Colonic mucosa (tissue), 4 donors: ENCODE measurements at places on chromosomes 13 and 19.

DNA sequence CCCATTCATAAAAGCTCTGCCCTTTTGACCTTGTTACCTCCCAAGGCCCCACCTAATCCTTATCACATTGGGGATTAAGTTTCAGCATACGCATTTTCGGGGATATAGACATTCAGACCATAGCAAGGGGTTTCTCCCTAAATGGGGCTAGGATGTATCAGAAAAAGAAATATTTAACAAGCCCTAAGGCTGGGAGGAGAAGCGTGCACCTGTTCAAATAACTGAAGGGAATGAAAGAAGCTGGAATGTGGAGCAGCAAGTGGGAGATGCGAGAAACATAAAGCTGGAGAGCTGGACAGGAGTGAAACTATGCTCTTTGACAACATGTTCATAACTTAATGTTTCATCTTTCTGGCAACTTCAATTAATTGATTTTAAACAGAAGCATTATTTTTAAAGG lies 811.8 kb upstream of the GPC6 start:
- no peaks in the 10 kb centered on the region for H3K36me3 ChIP-seq
- no peak overlapping the region for H3K4me3 ChIP-seq
- no peaks in the 10 kb centered on the region for H3K4me1 ChIP-seq
- H3K27me3 ChIP-seq, result no peaks in the 10 kb centered on the region
- DNase-seq, result no peak

DNA sequence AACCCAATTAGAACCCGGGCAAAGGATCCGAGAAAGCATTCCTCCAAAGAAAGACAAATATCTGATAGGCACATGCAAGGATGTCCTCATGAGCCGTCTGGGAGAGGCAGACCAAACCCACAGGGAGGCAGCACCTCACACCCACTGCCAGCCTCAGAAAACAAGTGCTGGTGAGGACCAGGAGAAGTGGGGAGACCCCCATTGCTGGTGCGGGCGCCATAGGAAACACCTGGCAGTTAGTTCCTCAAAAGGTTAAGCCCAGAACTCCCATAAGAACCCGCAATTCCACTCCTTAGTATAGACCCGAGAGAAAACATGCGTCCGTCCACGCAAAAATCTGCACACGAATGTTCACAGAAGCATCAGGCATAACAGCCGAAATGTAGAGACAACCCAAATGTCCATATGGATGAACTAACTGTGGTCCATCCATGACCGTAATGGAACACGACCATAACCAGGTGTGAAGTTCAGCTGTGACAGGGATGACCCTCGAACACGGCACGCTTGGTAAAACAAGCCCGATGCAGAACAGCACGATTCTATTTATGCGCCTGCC lies 7.9 kb downstream of the ZNF787 start:
- no peak overlapping the region for H3K4me3 ChIP-seq
- H3K27me3 ChIP-seq, result no peaks in the 10 kb centered on the region
- no peak overlapping the region for H3K27ac ChIP-seq
- peaks cover 44% of the 10 kb centered on the region for H3K4me1 ChIP-seq

GRCh38 chr19:56594446-56594782 lies 688 bp upstream of the ZNF71 start:
- H3K4me3 ChIP-seq, result no peak overlapping the region
- no peak for DNase-seq
- H3K4me1 ChIP-seq, result no peaks in the 10 kb centered on the region
- H3K36me3 ChIP-seq, result no peaks in the 10 kb centered on the region

GRCh38 chr13:78742659-78743058 lies 83.7 kb upstream of the OBI1 start:
- H3K4me1 ChIP-seq, result no peaks in the 10 kb centered on the region
- H3K27me3 ChIP-seq, result no peaks in the 10 kb centered on the region
- H3K36me3 ChIP-seq, result no peaks in the 10 kb centered on the region
- H3K4me3 ChIP-seq, result no peak overlapping the region

DNA sequence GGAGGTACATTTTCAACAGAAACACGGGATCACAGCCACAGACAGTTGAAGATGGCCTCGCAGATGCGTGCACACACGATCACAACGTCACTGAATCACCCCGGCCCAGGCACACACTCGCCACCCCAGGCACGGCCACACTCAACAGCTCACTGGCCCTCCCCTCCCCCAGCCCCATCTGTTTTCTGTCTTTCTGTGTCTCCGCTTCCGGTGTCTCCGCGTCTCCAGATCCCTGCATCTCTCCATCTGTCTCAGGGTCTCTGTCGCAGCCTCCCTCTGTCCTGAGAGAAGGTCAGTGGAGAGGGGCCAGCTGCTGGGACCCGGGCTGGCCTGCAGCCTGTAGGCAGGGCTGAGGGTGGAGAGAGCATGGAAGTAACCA lies 3.8 kb upstream of the ATP1A3 start:
- no peak overlapping the region for H3K27ac ChIP-seq
- no peak overlapping the region for H3K4me3 ChIP-seq
- DNase-seq, result no peak
- H3K27me3 ChIP-seq, result peaks cover 43% of the 10 kb centered on the region

GRCh38 chr19:3266792-3267514 lies 42.5 kb downstream of the CELF5 start:
- no peak overlapping the region for H3K4me3 ChIP-seq
- no peaks in the 10 kb centered on the region for H3K36me3 ChIP-seq
- no peak overlapping the region for H3K27ac ChIP-seq
- peaks cover 13% of the 10 kb centered on the region for H3K27me3 ChIP-seq

- no peak overlapping the region for H3K27ac ChIP-seq
- no peaks in the 10 kb centered on the region for H3K36me3 ChIP-seq
- H3K4me1 ChIP-seq, result no peaks in the 10 kb centered on the region
- no peak overlapping the region for H3K4me3 ChIP-seq
- H3K27me3 ChIP-seq, result no peaks in the 10 kb centered on the region
These were observed 22.0 kb downstream of the USPL1 start for GRCh38 chr13:30639671-30640070.

GRCh38 chr13:59690857-59691500 lies 472.7 kb downstream of the DIAPH3 start:
- no peak for DNase-seq
- no peak overlapping the region for H3K4me3 ChIP-seq
- H3K27ac ChIP-seq, result no peak overlapping the region
- no peaks in the 10 kb centered on the region for H3K4me1 ChIP-seq
- H3K36me3 ChIP-seq, result no peaks in the 10 kb centered on the region

GRCh38 chr19:39416152-39417120 lies 4.0 kb downstream of the PLEKHG2 start:
- no peak overlapping the region for H3K27ac ChIP-seq
- H3K36me3 ChIP-seq, result no peaks in the 10 kb centered on the region
- no peak overlapping the region for H3K4me3 ChIP-seq
- H3K27me3 ChIP-seq, result peaks cover 15% of the 10 kb centered on the region

DNA sequence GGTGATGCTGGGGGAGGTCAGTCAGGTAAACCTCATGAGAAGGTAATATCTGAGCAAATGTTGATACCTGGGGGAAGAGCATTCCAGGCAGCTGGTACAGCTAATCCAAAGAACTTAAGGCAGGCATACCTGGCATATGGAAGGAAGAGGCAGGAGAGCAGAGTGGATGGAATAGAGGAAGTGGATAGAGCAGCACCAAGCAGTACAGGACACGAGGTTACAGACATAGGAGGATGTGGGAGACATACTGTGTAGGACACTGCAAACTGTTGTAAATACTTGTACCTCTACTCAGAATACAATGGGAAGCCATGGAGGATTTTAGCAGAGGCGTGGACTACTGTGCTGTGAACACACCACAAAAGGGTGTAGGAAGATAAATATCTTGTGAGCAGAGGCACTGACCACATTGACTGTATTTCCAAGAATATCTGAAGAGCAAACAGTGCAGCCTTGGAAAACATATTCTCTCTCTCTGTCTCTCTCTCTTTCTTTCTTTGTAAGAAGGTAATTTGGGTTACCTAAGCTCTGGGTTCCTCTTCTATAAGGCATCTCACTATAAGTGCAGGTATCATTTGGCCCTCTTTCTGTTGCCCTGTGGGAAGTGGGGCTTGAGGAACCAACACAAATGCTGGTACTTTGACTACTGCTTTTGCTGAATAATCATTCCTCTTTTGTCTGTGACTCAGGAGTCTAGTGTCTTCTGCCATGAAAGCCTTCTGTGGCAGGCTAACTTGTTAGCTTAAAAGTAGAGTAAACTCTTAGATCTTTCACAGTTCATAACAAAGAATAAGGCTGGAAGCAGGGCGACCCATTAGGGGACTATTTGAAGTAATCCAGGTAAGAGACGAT lies 238.0 kb downstream of the VWA8 start:
- DNase-seq, result no peak
- no peak overlapping the region for H3K4me3 ChIP-seq
- H3K4me1 ChIP-seq, result no peaks in the 10 kb centered on the region
- no peak overlapping the region for H3K27ac ChIP-seq
- H3K27me3 ChIP-seq, result no peaks in the 10 kb centered on the region

DNA sequence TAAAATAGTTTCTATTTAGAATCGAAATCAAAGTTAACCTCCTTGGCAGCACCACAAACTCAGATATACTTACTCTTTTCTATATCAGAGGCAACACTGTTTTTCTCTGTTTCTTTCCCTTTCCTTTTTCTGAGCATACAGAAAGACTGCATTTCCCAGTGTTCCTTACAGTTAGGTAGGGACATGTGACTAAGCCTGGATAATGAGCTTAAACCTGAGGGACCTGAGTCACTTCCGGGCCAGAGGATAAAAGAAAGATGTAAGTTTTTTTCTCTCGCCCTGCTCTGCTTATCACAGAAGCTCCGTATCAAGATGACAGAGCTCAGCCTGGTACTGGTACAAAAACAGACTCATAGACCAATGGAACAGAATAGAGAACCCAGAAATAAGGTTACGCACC lies 531.9 kb downstream of the KLF12 start:
- no peak for DNase-seq
- H3K27ac ChIP-seq, result no peak overlapping the region
- H3K36me3 ChIP-seq, result no peaks in the 10 kb centered on the region
- H3K4me3 ChIP-seq, result no peak overlapping the region
- no peaks in the 10 kb centered on the region for H3K27me3 ChIP-seq

GRCh38 chr13:29935309-29935981 lies 85.0 kb upstream of the UBL3 start:
- H3K27ac ChIP-seq, result no peak overlapping the region
- DNase-seq, result no peak
- no peak overlapping the region for H3K4me3 ChIP-seq
- H3K27me3 ChIP-seq, result no peaks in the 10 kb centered on the region
- no peaks in the 10 kb centered on the region for H3K4me1 ChIP-seq
- no peaks in the 10 kb centered on the region for H3K36me3 ChIP-seq

DNA sequence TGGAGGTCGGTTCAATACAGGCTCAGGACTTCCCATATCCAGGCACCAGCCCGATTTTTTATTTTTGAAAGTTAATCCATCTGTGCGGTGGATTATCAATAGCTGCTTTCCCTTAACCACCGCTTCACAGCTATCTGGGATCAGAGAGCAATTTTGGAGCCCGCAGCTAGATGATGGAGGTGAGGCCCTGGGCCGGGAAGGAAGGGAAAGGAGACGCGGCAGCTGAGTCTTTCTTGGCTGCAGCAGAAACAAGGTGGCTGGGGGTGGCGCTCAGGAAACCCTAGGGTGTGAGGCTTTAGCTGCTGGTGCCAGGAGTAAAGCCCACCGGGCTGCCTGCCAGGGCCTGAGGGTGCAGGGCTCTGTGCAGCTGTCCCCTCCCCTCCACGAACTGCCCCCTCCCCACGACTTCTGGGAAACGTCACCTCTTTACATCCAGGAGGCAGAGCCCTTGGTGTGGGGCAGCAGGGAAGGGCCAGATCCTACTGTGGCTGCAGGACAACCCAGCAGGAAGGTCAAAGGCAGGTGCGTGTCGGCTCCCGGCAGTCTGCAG lies 307.0 kb downstream of the ZNF536 start:
- H3K4me3 ChIP-seq, result no peak overlapping the region
- no peaks in the 10 kb centered on the region for H3K36me3 ChIP-seq
- no peaks in the 10 kb centered on the region for H3K4me1 ChIP-seq

- DNase-seq, result no peak
- H3K4me1 ChIP-seq, result peaks cover 16% of the 10 kb centered on the region
- H3K27ac ChIP-seq, result peak overlapping the region; percentile 94
- H3K4me3 ChIP-seq, result peak overlapping the region; percentile 85
- peaks cover 6% of the 10 kb centered on the region for H3K27me3 ChIP-seq
These were observed 454 bp downstream of the BLVRB start for GRCh38 chr19:40465025-40465556.

DNA sequence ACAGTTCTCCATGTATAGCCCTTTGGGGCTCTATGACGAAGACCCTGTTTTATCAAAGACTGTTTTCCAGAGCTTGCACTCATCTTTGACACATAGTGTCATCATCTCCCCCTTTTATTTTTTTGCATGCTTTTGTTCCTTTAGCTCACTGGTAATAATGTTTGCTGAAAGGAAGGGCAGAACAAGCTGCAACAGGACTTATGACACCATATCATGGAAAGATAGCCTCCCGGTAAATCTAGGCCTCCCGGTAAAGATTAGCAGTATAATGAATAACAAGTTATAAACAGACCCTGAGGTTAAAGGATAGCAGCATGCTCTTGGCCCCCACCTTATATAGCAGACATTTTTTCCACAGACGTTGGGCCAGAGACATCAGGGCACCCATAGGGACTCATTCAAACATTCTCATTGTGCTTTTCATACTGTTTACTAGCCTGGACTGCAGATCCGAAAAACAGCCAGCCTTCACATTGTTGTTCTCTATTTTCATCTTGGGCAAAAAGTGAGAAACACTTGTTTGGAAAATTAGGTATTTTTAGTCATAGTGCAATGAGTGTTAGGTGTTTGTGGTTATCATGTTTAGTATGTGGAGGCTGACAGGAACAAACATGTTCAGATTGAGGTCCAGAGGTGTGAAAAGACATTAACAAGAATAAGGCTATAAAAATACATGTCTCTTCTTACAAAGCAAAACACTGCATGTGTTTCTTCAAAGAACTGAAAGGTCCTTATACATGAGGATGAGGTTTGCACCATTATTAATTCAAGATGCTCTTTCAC lies 136.9 kb upstream of the SPRY2 start:
- no peaks in the 10 kb centered on the region for H3K36me3 ChIP-seq
- H3K4me3 ChIP-seq, result no peak overlapping the region
- DNase-seq, result no peak
- H3K27me3 ChIP-seq, result no peaks in the 10 kb centered on the region
- no peaks in the 10 kb centered on the region for H3K4me1 ChIP-seq

GRCh38 chr19:13022111-13022858 lies 27.0 kb downstream of the NFIX start:
- peak overlapping the region; percentile 79 for H3K27ac ChIP-seq
- H3K4me1 ChIP-seq, result peaks cover 4% of the 10 kb centered on the region
- no peaks in the 10 kb centered on the region for H3K27me3 ChIP-seq
- no peak for DNase-seq

DNA sequence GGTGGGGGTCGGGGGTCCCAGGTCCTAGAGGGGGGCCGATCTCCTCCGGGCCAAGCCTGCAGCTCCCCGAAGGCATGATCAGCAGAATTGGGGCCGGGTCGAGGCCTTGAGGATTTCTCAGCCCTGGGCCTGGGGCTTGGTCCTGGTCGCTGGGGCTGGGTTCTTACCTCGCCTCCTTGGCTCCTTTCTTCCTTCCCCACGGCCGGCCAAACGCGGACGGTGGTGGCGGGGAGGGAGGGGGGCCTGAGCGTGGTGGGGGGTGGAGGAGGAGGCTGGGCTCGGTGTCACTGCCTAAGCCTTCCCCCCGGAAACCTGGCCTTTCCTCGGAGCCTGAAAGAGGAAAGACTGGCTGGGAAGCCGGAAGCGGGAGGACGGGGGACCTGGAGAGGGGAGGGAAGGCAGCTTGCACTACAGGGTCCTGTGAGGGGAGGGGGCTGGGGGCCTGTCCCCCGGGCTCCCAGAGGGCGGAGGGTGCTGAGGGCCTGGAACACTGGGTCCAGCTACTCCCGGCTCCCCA lies at the start of gene ZNF579:
ZNF579 (minus strand) TSS at position 221 of the 517 bp plus-strand sequence. CDS start 1,209 bp downstream, outside the sequence.
- H3K27me3 ChIP-seq, result no peaks in the 10 kb centered on the region
- peak; percentile 86 for DNase-seq
- H3K36me3 ChIP-seq, result no peaks in the 10 kb centered on the region
- peak within 1 kb of the TSS; percentile 72 for H3K4me3 ChIP-seq
- peaks cover 7% of the 10 kb centered on the region for H3K4me1 ChIP-seq
